ENCODE measurements at places on chromosomes 1 and 21.

DNA sequence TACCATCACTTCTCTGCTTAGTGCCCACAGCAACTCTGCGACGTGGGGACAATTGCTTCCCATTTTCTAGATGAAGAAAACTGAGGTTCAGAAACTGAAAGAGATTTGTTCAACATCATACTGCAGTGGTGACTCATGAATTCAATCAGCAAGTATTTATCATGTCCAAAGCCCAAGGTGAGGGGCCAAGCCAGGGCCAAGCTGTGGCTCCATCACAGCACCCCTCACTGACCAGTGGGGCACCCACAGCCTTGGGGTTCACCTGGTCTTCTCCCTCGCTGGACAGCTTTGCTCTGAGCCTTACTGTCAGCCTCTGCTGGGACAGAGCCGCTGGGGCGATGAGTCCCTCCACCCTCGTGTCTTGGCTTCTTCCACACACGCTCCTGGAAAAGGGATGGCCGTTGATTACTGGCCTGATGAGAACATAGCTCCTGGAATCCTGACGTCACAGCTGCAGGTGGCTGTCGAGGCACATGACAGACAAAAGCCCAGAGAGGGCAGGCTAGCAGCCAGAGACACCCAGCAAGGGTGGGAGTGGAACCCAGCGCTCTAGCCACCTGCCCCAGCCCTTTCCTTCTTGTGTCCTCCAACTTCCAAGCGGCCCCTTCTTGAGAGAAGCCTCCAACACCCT, 6.2 kb downstream of the EDN2 start:
- DNase-seq, result no peak

GRCh38 chr1:227736814-227737432, 1.7 kb downstream of the SNAP47 start:
- no peak for DNase-seq

- DNase-seq, result no peak
Observed at GRCh38 chr1:228107636-228108035, 1.5 kb downstream of the MRPL55 start.

DNA sequence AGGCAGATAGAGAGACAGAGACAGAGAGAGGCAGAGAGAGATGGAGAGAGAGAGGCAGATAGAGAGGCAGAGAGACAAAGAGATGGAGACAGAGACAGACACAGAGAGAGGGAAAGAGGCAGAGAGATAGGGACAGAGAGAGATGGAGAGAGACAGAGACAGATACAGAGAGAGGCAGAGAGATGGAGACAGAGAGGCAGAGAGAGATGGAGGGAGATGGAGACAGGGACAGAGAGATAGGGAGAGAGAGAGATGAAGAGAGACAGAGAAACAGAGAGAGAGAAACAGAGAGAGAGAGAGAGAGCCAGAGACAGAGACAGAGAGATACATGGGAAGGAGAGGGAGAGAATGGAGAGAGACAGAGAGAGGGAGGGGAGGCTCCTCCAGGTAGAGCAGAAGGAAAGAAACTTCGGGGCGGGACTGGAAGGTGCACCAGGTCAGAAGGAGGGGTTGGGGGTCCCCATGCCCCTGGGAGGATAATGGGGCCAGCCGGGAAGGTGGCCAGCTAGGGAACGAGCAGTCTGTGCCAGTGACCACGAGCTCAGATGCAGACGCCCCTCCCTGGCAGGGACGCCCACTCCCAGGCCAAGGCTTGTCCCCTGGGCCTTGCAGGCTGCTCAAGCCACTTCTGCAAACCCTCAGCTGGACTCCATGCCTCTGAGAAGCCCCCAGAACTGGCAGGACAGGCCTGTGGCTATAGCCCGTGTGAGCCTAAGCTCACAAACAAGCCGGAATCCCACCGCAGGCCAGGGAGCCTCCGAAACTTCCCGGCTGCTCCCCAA, 3.3 kb downstream of the FNDC10 start:
- no peak for DNase-seq

DNA sequence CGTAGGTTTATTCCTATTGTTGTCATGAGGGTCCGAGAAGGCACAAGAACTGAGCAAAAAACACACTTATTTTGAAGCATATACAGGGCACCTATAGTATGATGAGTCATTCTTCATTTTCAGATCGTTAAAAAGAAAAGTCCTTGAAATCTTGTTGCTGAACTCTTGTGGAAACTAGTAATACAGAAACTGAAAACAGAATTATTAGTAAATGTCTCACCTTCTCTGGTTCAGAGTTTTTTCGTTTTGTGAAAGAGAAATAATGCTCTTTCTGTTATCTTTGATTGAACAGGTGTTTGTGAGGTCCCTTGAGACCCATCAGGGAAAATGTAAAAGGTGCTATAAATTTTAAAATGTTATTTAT, 102.0 kb upstream of the COA6 start:
- no peak for DNase-seq

- no peak for DNase-seq
Observed at GRCh38 chr1:33275706-33276572, 19.6 kb downstream of the ZNF362 start.

DNA sequence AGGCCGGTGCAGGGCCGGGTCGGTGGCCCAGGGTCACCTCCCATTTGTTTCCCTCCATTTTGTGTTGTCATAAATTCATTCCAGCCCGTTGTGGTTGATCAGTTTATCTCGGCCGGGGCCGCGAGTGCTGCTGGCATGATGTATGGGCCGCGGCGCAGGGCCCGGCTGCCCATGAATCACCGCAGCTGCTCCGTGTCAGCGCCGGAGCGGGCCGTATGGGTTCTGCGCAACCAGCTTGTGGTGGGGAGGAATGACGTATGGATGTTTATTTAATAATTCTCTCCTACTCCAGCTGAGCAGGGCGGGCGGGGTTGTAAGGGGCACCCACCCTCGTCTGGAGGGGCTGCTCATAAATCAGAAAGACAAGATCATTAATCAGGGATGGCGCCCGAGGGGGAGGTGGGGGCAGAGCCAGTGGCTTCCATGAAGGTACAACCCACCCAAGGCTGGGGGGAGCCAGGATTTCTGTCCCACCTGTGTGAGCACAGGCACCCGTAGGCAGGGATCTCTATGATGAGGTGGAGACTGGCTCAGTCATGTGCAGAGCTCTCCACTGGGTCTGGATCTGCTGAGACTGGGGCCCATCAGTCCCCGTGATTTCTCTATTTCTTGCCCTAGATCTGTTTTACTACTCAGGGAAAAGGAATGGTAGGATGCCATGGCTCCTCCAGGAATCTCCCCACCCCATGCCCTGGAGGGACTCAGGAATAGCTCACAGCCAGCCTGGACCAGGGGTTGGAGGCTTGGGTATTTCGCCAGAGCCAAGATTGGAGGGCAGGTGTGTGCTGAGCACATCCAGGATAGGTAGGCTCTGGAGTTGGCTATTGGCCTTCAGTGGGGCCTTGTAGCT, 27.8 kb downstream of the TMEM53 start:
- DNase-seq, result no peak

DNA sequence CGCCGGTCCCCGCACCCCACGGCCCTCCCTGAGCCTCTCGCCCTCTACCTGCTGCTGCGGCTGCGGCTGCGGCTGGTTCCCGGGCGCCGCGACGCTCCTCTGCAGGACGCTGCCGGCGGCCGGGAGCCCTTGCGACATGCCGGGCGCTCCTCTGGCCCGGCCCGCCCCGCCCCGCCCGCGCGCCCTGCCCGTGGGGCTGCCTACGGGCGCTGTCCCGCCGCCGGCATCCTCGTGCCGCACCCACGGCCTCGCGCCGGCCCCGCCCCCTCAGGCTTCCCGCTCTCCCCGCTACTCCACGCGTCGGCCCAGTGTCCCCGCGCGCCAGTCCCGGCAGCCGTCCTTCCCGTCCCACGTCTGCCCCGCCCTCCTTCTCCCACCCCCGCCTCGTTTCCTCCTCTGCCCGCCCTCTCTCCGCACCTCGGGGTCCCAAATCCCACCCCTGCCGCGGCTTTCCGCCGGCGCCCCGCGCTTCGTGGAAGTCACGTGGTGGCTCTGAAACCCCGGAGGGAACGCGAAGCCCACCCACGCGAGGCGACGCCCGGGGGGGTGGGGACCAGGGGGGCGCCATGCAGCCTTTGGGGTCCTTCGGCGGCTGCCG, at the start of gene BATF3:
BATF3 (minus strand) TSS at position 216 of the 598 bp plus-strand sequence; CDS start at position 138, 78 bp downstream.
- no peak for DNase-seq

GRCh38 chr1:178189814-178190213, 95.9 kb downstream of the RASAL2 start:
- peak; percentile 21 for DNase-seq

GRCh38 chr1:204507317-204508105, 8.7 kb upstream of the MDM4 start:
- peak; percentile 87 for DNase-seq

Data from cerebellar cortex (tissue), 1 donor.